T-cell (primary cell): ENCODE measurements at places on chromosomes 3 and 15.

GRCh38 chr3:81048058-81048665 lies 713.3 kb downstream of the GBE1 start:
- no peak for DNase-seq

DNA sequence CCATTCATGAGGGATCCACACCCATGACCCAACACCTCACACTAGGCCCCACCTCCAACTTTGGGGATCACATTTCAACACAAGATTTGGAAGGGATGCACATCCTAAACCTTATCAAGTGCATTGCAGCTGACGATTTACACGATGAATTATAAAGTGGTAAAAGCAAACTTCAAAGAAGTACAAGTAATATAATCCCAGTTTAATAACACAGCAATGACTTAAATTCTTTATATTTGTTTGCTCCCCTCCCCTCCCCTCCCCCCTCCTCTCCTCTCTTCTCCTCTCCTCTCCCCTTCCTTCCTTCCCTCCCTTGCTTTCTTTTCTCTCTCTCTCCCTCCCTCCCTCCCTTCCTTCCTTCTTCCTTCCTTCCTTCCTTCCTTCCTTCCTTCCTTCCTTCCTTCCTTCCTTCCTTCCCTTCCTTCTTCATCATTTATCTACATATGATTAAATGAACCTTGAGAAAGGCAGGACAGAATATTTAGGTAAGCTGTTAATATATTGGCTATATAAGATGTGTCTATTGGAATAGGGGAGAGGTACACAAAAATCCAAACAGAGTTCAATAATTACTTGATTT lies 46.3 kb upstream of the CLSTN2 start:
- DNase-seq, result no peak

- DNase-seq, result no peak
These were observed 34.9 kb upstream of the TIPARP start for GRCh38 chr3:156639414-156640023.

- no peak for DNase-seq
These were observed 54.9 kb downstream of the TMED3 start for GRCh38 chr15:79365765-79366164.

DNA sequence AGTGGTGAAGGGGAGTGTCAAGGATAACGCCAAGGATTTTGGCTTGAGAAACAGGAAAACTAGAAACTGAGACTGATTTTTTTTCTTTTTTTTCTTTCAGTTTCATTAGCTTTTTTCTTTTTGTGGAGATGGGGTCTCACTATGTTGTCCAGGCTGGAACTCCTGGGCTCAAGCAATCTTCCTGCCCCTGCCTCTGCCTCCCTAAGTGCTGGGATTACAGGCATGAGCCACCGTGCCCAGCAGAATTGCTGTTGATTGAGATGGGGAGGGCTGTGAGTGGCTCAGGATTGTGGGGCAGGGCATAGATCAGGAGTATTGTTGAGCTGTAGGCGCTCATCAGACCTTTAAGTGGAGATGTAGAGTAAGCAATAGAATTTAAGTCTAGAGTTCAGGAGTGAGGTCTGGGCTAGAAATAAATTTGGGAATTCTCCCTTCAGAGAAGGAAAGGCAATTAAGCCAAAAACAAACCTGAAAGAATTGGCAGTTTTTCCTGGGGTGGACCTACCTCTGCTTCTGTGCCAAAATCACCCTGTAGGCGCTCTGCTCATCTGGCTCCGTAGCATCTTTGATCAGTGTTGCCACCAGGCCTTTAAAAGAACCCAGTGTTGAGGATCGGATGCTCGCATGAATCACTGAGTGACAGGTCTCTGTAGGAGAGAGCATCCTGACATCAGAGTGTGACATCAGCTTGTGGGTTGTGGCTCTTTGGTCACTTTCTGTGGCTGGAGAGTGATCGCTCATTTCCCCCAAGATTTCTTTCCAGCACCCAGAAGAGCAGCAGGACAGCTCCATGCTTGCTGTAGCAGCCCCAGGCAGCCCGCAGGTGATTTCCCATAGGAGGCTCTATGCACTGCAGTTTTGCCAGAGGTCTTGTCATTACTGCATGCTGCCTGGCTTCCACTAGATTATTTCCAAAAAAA lies 15.8 kb downstream of the ABHD17C start:
- no peak for DNase-seq

DNA sequence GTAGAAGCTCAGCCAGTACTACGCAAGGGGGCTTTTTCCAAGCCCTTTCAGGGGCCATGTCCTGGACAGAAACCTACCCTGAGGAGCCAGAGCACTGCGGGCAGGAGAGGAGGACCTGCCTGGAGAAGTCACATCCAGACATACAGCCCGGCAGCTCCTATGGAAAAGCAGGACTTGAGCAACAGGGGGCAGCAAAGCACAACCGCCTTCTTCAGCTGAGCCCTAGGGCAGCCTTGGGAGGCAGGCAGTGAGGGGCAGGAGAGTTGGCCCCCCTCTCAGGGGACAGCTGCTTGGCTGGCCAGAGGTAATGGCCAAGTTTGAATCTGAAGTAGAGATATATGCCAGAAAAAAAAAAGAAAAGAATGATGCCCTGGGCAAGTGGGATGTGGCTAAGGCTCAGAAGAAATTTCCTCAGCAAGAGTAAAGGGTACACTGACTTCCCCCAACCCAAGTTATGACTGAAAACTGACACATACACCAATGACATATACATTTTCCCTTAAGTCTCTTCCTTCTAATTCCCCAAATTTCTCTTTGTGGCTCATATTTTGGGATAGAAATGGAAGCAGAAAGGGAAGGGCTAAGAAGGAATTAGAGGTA lies 56.9 kb downstream of the CYP19A1 start:
- no peak for DNase-seq

GRCh38 chr15:56913670-56914069 lies 4.8 kb upstream of the TCF12 start:
- DNase-seq, result no peak

DNA sequence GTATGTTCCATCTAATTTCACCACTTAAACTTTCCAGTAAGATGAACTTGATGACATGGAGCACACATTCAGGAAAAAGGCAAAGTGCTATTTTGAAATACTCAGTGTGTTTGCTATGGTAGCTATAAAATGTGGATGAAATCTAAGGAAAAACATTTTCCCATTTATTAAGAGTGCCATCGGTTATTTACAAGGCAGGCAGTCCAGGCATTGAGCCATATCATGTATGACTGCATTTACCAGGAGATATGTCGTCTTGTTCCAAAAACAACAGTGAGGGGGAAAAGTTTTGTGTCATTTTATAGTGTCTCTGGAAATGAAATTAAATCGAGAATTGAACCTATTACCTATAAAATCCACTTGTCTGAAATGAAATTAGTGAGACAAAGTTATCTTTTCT lies 13.7 kb downstream of the ANXA2 start:
- DNase-seq, result no peak

DNA sequence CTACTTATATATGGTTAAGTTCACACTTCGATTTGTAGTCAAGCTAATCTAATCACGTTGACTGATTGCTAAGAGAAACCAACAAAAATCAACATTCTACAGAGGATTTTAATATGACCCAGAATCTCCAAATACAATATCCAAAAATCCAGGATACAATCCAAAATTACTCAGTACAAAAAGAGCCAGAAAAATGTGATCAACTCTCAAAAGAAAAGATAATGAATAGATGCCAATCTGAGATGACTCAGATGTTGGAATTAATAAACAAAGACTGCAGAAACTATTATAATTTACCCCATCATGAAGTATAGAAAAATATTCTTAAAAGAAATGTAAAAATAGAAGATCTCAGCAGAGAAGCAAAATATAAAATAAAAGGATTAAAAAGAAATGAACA lies 22.3 kb downstream of the HACL1 start:
- no peak for DNase-seq

DNA sequence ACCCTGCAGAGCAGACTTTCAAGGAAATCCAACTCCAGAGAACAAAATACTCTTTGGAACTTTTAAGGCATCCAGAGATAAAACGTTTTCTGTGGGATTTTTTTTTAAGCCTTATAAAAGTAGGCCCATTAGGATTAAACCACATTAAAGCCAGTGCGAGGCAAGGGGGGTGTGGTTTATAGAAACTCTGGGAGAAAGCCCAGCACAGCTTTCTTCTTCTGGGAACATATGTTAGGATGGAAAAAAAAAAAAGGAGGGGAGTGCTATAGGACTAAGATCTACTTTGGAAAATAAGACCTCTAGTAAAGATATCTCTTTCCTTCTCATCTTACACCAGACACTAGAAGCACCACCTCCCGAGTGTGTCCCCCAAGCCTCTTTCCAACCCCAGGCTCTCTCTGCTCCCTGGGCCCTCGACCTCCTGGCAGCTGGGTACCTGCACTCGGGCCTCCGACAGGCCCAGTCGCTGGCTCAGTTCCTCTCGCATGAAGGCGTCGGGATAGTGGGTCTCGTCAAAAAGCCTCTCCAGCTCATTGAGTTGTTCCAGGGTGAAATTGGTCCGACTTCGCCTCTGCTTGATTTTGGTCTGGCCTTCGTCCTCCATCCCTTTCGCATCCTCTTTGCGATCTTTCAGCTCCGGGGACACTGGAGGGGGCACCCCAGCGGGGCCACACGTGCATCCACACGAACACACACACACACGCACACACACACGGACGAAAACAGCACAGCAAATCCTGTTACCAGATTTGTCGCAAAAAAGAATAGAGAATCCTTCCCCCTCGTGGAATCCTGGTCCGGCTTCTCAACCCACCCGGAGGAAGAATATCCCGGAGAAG lies 3.8 kb downstream of the SHOX2 start:
- no peak for DNase-seq

GRCh38 chr3:5192571-5193365 lies 5.3 kb downstream of the EDEM1 start:
- no peak for DNase-seq
